ENCODE measurements at places on chromosomes 4 and X.

- DNase-seq = no peak
Observed at GRCh38 chr4:82429728-82430192, 502 bp downstream of the HNRNPDL start.

DNA sequence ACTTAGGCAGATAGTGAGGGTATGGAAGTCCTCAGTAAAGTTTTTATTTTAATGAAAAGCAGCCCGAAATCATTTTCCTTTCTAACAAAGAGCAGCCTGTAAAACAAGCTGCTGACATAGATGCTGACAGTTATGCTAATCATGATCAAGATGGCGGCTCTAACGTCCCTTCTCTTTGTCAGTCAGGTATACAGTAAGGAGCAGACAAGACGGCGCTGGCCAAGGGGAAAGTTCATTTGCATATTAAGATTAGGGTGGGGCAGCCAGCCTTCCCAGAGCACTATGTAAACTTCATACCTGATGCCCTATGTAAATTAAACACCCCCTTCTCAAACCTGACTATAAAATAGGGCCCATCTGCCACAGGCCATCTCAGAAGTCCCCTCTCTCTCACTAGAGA is 76.9 kb downstream of the MAGEB10 start:
- no peak for DNase-seq

DNA sequence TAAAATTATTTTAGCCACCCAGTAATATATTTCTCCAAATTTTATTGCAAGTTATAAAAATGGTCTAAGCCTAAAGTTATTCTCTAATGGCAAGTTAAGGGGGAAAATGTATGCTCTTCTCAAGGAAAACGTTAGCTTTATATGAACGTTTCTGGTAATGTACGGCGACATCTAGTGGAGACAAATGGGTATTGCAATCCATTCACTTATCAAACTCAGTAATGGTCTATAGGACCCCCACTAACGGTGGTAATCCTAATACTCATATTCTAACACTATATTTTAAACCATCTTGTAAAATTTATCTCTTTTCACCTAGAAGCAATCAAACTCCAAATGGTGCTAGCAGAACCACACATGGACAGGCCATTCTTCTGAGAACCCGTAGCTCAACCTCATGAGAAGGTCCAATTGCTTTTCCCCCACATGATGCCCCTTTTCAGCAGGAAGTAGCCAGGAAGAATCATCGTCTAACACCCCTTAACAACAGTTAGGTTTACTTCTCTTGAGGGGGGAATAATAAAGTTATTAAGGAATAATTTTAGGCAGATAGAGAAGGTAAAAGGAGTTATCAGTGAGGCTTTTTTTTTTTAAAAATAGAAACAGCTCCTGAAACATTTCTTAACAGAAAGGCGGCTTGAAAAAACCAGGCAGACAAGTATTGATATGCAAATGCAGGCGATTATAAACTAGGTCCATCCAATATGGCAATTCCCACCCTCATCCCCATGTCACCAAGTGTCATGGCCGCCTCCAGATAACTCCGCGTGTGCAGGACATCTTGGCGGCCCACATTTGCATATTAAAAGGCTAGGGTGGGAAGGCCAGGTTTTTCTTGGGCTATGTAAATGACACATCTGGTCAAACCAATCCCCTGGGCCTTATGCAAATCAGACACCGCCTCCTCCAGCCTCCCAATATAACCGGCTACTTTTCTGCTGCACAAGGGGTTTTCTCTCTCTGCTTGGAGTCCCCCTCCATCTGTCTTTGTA is 35.0 kb downstream of the NUDT11 start:
- DNase-seq = no peak

GRCh38 chr4:63607169-63607872 is 801.9 kb downstream of the TECRL start:
- no peak for DNase-seq

GRCh38 chr4:98838977-98839618 is 89.8 kb downstream of the EIF4E start:
- no peak for DNase-seq
